Effector memory CD4-positive, alpha-beta T cell (primary cell): ENCODE measurements at places on chromosomes 11 and 22.

- DNase-seq = no peak
These were observed 53.1 kb downstream of the SLC22A12 start for GRCh38 chr11:64643920-64644646.

GRCh38 chr22:46429325-46429853 is 93.9 kb downstream of the TRMU start:
- no peak for DNase-seq

DNA sequence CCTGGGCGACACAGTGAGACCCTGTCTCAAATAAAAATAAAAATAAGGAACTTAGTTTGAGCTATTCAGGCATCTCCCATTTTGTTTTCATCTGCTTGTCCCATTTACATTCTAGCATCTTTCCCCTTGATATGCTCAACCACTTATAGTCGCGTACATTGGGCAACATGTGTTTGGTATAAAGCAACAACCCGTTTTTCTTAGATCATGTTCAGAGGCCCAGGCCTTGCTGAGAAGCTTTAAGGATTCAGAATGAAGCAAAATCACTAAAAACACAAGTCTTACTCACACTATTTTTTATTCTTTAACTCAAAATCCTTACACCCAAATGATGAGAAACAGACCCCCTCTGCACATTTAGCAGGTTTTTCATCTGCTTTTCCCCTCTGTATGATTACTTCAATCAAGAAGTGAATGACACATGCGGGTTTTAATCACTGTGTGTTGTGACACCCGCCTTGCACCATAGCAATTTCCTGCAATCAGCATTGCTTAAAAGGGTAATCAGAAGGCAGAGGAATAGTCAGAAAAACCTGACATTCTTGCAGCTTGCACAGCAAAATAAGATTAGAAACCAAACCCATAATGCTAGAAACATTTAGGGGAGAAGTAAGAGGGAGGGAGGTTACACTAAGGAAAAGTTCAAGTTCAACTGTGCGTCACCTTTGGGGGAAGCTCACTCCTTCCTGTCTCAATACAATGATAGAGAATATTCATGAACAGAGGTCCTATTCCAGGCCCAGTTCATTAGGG is 25.9 kb downstream of the ALG9 start:
- no peak for DNase-seq

DNA sequence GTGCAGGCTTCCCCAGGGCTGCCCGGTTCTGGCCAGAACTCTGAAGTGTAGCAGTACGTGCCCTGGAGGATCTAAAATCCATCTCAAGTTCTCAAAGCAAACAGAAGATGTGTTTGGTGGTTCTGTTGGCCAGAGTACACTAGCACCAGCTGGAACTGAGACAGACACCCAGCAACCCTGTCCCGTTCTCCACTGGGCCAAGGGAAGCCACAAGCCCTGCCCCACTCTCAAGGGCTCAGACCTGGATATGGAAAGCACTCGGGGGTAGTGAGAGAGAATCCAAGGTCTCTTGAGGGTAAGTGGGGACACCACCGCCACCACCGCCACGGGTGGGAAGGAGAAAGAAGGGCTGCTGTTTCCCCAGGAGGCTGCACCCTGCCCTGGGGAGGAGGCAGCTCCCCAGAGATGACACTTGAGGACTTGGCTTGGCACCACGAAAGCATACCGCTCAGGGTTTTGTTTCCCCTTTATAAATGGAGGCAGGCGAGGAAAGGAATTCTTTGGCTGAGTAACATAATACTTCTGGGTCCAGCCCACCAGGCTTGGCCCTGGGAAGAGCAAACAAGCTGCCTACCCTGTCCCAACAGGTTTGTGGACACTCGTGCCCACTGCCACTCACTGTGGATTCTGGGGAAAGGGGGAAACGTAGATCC is 56.1 kb upstream of the POU2AF1 start:
- DNase-seq = no peak

- DNase-seq = no peak
These were observed 406.7 kb downstream of the TBC1D22A start for GRCh38 chr22:47168900-47169800.

GRCh38 chr11:17423533-17424310 is 35.3 kb upstream of the KCNJ11 start:
- DNase-seq = no peak

- DNase-seq = no peak
These were observed 5.7 kb downstream of the CHRNA10 start for GRCh38 chr11:3665336-3666022.

DNA sequence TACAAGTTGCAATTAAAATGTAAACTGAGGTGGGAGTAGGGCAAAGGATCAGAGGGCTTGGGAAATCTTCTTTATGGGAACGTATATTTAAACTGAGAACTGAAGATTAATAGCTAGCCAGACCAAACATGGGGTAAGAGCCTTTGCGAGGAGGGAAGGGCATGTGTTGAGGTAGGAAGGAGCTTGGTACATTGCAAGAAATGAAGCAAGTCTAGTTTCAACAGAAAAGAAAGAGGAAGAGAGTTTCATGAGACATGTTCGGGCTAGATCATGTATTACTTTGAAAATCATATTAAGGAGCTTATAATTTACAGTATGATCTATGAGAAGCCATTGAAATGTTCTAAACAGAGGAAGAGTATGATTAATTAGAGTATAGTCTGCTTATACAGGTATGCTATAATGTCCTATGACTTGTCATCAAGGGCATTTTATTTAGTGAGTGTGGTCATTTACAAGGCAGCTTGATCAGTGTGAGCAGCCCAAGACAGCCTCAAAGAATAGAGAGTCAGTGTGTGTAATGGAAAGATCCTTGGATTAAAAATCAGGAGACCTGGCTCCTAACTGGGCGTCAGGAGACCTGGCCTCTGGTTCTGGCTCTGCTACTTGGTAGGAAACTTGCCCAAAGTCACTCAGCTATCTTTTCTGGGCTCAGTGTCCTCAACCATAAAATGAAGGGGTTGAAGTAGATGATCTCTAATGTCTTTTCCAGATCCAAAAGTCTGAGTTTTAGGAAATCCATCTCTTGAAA is 10.9 kb downstream of the GAS2 start:
- DNase-seq = no peak

DNA sequence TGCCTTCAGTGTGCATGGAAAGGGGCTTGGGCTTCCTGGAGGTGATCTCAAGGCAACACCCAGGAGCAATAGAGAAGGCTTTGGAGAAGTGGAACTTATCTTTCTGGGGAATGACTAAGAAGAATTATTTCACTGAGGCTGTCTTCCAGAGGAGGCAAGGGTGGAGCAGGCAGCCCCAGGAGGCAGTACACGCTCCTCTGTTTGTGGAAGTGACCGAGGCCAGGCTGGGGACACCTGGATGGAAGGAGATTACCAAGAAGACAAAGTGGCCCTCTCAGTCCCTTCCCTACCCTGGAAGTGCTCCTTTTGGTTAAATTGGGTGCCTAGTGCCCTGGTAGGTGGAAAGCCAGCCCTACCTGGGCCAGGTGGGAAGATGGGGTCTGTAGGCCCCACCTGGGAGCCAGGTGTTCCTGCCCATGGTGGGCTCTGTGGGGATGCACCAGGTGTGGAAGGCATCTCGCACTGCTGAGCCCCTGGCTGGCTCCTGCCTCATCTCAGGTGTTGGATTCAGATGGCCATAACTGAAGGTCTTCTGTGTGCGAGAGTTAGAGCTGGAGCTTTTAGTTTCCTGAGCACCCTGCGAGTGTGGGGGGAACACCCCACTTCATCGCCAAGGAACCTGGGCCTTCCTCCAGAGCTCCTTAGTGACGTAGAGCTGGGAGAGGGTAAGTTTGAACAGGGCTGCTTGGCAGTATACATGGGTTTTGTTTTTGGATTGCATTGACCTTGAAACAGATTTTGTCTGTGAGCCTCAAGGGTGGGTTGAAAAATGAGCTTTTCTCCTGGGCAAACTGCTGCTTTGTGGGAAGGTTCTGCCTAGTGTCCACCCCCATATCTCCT is 46.1 kb downstream of the MICAL2 start:
- DNase-seq = no peak

GRCh38 chr22:45441138-45441537 is 27.6 kb downstream of the RIBC2 start:
- no peak for DNase-seq

DNA sequence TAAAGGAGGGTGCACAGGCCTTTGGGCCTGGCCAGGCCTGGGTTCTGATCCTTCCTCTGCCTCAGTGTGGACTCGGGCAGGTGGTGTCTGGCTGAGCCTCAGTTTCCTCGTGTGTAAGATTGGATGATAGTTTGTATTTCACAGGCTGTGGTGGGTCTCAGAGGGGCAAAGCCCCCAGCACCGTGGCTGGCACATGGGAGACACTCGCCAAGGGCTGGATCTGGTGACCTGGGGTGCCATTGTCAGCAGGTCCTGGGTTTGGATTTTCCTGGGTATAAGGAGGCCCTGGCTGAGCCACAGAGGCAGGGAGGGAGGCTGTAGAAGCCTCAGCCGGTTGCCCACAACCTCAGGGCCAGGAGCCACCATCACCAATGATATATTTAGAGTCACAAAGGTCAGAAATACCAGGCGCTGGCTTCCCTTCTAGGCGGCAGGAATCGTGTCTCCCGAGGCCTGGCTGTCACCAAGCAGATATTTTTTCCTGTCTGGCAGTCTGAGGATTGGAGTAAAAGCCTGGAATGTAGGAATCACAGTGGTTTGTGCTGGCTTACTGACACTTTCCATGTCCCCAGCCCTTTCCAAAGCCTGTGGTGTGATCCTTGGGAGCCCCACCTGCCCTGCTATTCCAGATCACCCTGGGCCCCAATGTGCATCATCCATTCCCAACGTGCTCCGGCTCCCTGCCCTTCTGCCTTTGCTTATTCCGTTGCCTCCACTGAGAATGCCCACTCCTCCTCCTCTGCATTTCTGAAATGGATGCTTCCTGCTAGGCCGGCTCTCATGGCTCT is 15.6 kb downstream of the KCNC1 start:
- no peak for DNase-seq

DNA sequence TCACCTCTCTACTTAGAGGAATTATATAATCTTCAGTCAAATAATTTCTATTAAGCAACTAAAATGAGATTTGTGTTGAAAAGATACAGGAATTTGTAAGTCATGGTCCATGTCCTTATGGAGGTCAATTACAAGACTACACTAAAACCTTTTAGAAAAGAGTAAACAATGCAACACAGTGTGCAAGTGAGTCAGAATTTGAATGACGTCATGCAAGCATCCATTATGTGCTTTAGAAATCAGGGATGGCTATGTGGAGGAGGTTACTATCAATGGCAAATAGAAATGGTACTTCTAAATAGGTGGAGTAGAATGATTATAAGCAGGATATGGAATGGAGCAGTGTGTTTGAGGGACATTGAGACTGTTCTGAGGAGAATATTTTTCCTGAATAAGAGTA is 16.6 kb downstream of the OR10D3 start:
- DNase-seq = no peak

DNA sequence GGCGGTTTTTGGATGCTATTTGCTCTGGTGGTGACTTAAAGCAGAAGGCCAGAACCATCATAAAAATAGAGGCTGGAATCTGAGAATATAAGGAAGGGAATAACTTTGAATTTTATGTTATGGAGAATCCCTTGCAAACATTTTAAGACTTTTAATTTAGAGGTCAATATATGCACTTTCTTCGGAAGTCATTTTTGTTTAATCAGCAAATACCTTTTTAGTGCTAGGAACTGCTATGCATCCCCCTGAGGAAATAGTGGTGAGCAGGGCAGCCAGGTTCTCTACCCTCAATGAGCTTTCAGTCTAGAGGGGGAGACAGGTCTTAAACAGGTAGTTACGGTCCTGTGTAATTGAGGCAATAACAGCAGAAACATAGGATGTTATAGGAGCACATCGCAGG is 266.5 kb upstream of the MPPED2 start:
- no peak for DNase-seq

DNA sequence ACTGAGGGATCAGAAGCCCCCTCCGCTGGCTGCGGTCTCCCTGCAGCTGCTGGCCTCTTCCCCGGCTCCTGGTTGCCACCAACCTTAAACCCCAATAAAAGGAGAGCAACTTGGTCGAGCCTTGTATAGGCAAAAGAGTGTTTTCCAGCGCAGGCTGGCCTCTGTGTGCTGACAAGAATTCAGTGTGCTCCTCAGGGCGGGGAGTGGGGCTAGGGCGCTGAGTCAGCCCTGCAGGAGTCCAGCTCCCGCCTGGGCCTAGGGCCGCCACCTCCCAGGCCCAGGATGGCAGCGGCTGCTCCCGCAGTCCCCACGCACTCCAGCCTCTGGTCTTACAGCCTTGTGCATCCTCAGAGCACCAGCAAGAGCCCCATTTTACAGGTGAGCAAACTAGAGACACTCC is at the start of gene SHISAL1:
Gene SHISAL1 (minus strand): TSS at position 186 of the 400 bp plus-strand sequence. CDS start 12,006 bp downstream, outside the sequence.
- no peak for DNase-seq

GRCh38 chr22:22058633-22059290 is 76.2 kb upstream of the TOP3B start:
- no peak for DNase-seq

GRCh38 chr11:40787224-40787623 is 672.2 kb downstream of the LRRC4C start:
- no peak for DNase-seq

DNA sequence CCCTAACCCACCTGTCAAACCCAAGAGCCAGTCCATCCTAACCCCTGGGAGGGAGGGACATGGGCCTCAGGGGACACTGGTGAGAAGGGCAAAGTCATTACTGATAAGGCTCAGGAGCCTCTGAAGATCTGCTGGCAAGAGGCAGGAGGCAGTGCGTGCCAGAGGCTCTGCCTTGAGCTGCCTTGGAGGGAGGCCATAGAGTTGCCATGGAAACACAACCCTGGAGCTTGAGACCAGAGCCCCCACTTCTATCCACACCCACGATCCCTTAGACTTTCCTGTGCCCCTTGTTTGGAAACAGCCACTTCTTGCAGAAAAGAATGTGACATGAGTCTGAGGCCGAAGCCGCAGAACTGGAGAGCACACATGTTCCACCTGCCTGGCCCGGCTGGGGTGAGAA is 89.7 kb upstream of the CSNK2A3 start:
- DNase-seq = no peak

- no peak for DNase-seq
These were observed 588 bp downstream of the TSPAN32 start for GRCh38 chr11:2302306-2302895.

DNA sequence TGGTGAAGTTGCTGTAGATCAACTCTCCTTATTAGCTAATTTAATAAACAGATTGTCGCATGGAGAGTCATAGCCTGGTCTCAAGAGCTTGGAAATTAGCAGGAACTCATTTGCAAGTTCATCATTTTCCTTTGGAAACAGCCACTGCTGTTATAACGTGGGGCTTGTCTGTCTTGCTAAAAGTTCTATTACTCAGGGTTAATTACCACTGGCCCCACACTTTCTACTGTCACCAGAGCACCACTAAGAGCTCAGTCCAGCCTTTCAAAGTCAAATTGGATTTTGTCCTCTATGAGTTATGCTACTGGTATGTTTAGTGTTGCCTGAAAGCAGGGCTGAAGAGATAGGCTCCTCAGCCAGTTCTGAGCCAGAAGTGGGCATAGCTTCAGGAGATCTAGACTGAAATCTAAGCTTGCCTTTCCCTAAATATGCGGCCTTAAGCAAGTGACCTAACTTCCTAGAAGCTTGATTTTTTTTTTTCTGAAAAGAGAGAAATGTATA is 292.2 kb downstream of the INSC start:
- DNase-seq = no peak

DNA sequence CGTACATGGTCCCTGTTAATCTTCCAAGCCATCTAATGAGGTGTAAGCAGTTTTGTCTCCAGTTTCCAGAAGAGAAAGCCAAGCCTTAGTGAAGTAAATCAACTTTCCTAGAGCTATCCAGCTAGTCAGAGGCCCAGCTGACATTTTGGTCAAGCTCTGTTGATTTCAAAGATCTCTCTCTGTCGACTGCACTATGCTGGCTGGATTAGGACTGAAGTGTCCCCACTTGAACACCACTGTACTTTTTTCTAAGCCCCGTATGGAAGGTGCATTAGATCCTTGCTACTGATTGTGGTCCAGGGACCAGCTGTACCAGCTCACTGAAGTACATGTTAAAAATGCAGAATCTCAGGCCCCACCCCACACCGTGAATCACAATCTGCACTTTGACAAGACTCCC is 176.5 kb upstream of the NAV2 start:
- no peak for DNase-seq

- no peak for DNase-seq
These were observed 106.5 kb downstream of the TMEM135 start for GRCh38 chr11:87144252-87144651.
